ENCODE measurements at places on chromosomes 4 and X. TPM values are rescaled to one million over a fixed set of nuclear protein-coding genes. Genes with fewer than 3 reads are reported as not detected.

The GIMD1 gene
- total RNA-seq, result not detected

The EREG gene
- 0.14 TPM for total RNA-seq

The ADGRG2 gene
- not detected for total RNA-seq

The DCAF4L1 gene
- 0.29 TPM for total RNA-seq

The NALF2 gene
- total RNA-seq, result 2.0 TPM

The GSX2 gene
- 1.1 TPM for total RNA-seq

The USP51 gene
- total RNA-seq, result 2.2 TPM

The SPP1 gene
- 217 TPM for total RNA-seq

The FHIP1A gene
- 4.1 TPM for total RNA-seq

The FAM184B gene
- 0.54 TPM for total RNA-seq

The LNX1 gene
- total RNA-seq, result 4.4 TPM

The MECP2 gene
- total RNA-seq, result 36.2 TPM

The PKD2 gene
- total RNA-seq, result 19.7 TPM

The GAGE12E gene
- not detected for total RNA-seq

The TMEM35A gene
- total RNA-seq, result 0.89 TPM

- no peaks in the 10 kb centered on the region for H3K27me3 ChIP-seq
- no peak overlapping the region for H3K27ac ChIP-seq
- H3K36me3 ChIP-seq, result no peaks in the 10 kb centered on the region
- H3K4me3 ChIP-seq, result no peak overlapping the region
Observed at GRCh38 chr4:3375688-3376087, 66.1 kb upstream of the HGFAC start.

DNA sequence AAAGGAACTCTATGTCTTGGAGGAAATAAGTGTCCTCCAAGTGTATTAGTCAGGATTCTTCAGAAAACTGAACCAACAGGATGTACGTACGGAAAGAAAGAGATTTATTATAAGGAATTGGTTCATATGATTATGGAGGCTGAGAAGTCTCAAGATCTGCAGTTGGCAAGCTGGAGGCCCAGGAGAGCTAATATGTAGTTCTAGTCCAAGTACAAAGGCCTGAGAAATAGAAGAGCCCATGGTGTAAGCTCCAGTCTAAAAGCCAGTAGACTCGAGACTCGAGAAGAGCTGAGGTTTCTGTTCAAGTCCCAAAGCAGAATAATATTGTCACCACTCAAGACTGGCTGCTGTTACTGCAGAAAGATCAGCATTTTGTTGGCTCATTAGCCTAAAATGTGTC is 65.3 kb upstream of the EFNB1 start:
- no peaks in the 10 kb centered on the region for H3K27me3 ChIP-seq
- no peaks in the 10 kb centered on the region for H3K36me3 ChIP-seq
- H3K4me1 ChIP-seq, result no peaks in the 10 kb centered on the region

- no peaks in the 10 kb centered on the region for H3K4me1 ChIP-seq
- no peak overlapping the region for H3K4me3 ChIP-seq
- H3K27ac ChIP-seq, result no peak overlapping the region
- H3K27me3 ChIP-seq, result no peaks in the 10 kb centered on the region
Observed at GRCh38 chr4:64174247-64174882, 234.9 kb downstream of the TECRL start.

GRCh38 chrX:54495814-54496516 is at the start of gene FGD1:
Gene FGD1, minus strand, starts transcription at chrX:54496234. Its CDS starts 802 bp downstream, at chrX:54495432.
- DNase-seq, result peak; percentile 30
- peaks cover 22% of the 10 kb centered on the region for H3K4me1 ChIP-seq
- peak within 1 kb of the TSS; percentile 71 for H3K4me3 ChIP-seq
- H3K36me3 ChIP-seq, result no peaks in the 10 kb centered on the region
- H3K27me3 ChIP-seq, result no peaks in the 10 kb centered on the region

DNA sequence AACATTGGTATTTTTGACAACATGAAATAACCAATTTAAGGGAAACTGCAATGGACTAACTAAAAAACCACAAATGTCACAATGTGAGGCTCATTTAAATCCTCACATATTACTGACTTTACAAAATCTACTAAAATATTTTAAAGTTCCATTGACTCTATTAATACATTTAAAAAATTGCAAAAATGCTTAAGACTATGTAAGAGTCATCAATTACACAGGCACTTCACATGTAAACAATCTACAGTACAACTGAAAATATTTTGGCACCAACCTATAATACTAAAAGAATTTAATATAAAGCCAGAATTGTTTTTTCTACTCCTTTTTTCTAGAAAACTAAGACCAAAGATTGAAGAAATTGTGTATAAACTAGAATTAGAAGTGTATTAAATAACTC is 76.8 kb upstream of the RBMXL3 start:
- no peak overlapping the region for H3K27ac ChIP-seq
- no peaks in the 10 kb centered on the region for H3K27me3 ChIP-seq
- no peaks in the 10 kb centered on the region for H3K36me3 ChIP-seq
- H3K4me3 ChIP-seq, result no peak overlapping the region

DNA sequence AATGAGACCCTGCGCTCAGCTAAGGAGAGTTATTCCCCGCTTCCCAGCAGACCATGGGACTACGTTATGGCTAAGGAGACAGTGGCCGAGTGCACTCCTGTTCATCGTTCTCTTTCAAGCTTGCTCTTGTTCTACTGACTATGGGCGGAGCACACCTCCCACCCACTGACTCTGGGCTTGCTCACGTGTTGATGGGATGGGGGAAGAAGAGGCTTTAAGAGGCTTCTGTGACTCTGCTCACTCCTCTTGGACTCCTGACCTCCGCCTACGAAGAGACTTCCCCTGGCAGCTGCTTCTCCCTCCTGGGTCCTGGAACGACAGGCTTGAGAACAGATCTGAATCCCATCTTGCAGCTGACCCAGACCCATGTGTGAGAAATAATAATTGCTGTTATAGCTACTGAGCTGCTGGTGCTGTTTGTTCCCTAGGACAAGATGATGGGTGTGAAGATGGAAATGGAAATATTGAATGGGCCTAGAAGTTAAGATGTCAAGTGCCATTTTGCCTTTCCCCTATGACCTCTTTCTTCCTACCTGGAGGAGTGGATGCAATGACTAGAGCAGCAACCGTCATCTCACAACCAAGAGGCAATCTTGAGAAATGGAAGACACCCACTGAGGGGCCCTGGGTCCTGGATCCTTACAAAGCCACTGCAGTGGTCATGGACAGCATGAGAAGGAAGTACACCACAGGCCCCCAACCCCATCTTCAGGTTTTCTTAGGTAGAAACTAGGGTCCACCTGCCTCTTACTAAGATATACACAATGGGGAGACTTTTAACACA is 38.7 kb upstream of the IRAK1 start:
- H3K4me3 ChIP-seq, result no peak overlapping the region
- no peak overlapping the region for H3K27ac ChIP-seq
- H3K4me1 ChIP-seq, result peaks cover 8% of the 10 kb centered on the region
- DNase-seq, result no peak

GRCh38 chr4:78863991-78864390 is 75.2 kb downstream of the PAQR3 start:
- no peaks in the 10 kb centered on the region for H3K27me3 ChIP-seq
- DNase-seq, result no peak
- H3K36me3 ChIP-seq, result peaks cover 8% of the 10 kb centered on the region
- H3K4me1 ChIP-seq, result no peaks in the 10 kb centered on the region
- H3K4me3 ChIP-seq, result no peak overlapping the region

GRCh38 chr4:99868126-99868596 is 26.1 kb downstream of the LAMTOR3 start:
- peak; percentile 40 for DNase-seq
- H3K4me3 ChIP-seq, result no peak overlapping the region
- no peak overlapping the region for H3K27ac ChIP-seq

DNA sequence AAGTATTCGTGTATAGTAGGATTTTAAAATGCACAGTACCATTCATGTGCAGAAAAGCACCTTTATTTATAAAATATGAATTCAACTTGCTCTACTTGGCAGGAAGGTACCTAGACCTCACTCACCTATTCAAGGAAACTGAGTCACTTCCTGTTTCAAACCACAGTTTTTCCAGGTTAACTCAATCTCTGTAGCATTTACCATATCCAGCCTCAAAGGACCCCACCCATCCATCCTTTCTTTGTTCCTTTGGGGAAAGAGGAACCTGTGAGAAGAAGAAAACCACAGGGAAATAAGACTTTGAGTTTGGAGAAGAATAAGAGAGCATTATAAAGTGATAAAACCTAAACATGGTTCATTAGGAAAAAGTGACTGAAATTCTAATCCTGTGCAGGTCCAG is 250.7 kb downstream of the CBR4 start:
- H3K27ac ChIP-seq, result peak overlapping the region; percentile 5
- no peaks in the 10 kb centered on the region for H3K4me1 ChIP-seq
- H3K36me3 ChIP-seq, result no peaks in the 10 kb centered on the region
- H3K4me3 ChIP-seq, result no peak overlapping the region
- no peaks in the 10 kb centered on the region for H3K27me3 ChIP-seq

DNA sequence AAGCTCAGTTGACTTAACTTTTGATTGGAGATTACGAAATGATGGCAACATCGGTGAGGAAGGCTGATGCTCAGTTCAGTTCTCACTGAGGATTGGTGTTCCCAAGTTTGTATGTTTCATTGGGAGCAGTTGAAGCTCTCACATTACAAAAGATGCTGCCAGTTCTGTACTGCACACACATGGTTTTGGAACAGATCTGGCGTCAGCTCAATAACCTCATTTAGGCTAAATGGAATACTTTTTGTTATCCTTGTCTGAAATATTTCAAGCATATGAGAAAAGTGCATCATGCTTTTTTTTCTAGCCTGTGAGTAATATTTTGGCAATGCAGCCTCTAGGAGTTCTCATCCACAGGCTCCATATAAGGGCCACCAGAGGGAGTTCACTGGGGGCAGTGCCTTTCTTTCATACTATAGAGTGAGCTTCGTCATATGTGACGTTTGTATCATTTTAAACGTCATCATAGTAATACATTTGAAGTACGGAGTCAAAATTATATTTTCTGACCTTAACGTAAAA is 4.1 kb downstream of the ENPEP start:
- peak; percentile 96 for DNase-seq
- H3K36me3 ChIP-seq, result no peaks in the 10 kb centered on the region
- no peak overlapping the region for H3K4me3 ChIP-seq
- no peaks in the 10 kb centered on the region for H3K27me3 ChIP-seq
- H3K27ac ChIP-seq, result peak overlapping the region; percentile 70

GRCh38 chrX:13750812-13751211 is 16.3 kb downstream of the OFD1 start:
- H3K4me1 ChIP-seq, result no peaks in the 10 kb centered on the region
- peaks cover 4% of the 10 kb centered on the region for H3K36me3 ChIP-seq
- no peak overlapping the region for H3K27ac ChIP-seq
- H3K27me3 ChIP-seq, result no peaks in the 10 kb centered on the region
- no peak overlapping the region for H3K4me3 ChIP-seq

DNA sequence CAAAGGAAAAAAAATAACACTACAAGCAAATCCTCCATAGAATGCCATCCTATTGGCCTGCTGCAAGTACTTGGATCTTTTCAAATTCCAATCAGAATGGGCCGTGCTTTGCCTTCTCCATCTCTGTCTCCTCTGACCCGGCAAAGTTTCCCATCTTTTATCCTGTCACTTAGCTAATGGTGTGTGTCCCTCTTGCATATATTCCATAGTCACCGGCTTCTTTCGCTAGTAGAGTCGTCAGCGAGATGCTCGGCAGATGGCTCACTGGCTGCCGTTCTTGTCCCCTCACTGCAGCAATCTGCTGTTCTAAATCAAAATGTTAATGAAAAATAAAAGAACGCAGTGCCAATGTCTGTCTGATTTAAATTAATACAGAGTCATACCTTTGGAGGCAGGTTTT is 22.1 kb downstream of the GRIA3 start:
- no peaks in the 10 kb centered on the region for H3K27me3 ChIP-seq
- H3K36me3 ChIP-seq, result no peaks in the 10 kb centered on the region
- DNase-seq, result no peak
- no peak overlapping the region for H3K4me3 ChIP-seq
- H3K27ac ChIP-seq, result no peak overlapping the region

DNA sequence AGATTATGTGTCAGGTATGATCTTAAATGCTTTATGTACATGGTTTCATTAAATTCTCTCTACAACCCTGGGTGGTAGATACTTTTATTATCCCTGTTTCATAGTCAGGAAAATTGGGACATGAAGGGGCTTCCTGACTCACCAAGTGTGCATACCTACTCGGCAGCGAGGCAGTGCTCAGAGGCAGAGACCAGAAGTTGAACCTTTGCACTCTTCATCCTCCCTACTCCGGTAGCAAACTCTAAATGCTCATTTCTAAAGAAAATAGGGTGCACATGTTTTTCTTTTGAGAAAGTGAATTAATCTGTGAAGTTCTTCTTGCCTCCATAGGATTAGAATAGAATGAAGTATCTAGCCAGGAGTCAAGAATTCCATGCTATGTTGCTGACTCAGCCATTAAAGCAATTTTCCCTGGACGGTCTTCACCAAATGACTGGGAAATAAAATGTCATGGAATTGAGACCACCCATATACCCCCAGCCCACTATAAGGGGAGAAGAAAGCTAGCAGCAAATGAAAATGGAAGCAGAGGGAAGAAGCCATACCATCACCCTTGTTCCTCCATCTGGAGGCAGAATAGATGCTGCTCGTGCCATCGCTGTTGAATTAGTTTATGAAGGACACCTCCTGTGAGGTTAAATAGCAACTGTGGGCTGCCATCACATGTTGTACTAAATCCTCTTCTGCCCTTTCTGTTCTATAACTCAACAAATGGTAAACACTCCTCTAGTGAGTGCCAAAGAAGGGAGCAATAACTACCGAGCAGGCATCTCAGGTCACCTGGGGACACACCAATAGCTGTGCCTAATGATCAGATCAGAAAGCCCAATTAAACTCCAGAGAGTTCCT is 355.4 kb downstream of the CAMK2D start:
- no peaks in the 10 kb centered on the region for H3K27me3 ChIP-seq
- no peaks in the 10 kb centered on the region for H3K4me1 ChIP-seq
- no peaks in the 10 kb centered on the region for H3K36me3 ChIP-seq
- no peak overlapping the region for H3K4me3 ChIP-seq
- H3K27ac ChIP-seq, result no peak overlapping the region
- no peak for DNase-seq

DNA sequence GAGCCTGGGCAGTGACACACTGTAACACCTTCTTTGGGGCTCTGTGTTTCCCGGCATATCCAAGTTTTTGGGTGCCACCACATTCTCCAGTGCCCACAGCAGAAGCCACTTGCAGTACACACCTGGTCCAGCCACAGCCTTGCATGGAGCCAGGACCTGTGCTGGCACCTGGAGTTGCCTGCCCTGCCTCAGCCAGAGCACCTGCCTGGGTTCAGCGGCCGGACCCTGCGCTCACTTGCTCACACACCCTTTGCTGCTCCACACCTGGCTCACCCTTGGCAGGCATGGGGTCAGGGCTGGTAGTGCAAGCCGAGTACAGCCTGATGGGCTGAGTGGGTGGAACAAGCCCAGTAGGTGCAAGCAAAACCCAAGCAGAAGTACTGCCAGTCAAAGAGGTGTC is 1511.1 kb downstream of the TECRL start:
- H3K27me3 ChIP-seq, result no peaks in the 10 kb centered on the region
- H3K4me3 ChIP-seq, result no peak overlapping the region
- DNase-seq, result no peak
- no peak overlapping the region for H3K27ac ChIP-seq
- no peaks in the 10 kb centered on the region for H3K4me1 ChIP-seq

All from astrocyte (in vitro differentiated cells and primary cell).